MCF 10A (cell line): ENCODE measurements at places on chromosomes 3 and 15. TPM values are rescaled to one million over a fixed set of nuclear protein-coding genes. Genes with fewer than 3 reads are reported as not detected.
A peak's percentile ranks its signal among the peaks of the same experiment; 100 is the strongest.

DNA sequence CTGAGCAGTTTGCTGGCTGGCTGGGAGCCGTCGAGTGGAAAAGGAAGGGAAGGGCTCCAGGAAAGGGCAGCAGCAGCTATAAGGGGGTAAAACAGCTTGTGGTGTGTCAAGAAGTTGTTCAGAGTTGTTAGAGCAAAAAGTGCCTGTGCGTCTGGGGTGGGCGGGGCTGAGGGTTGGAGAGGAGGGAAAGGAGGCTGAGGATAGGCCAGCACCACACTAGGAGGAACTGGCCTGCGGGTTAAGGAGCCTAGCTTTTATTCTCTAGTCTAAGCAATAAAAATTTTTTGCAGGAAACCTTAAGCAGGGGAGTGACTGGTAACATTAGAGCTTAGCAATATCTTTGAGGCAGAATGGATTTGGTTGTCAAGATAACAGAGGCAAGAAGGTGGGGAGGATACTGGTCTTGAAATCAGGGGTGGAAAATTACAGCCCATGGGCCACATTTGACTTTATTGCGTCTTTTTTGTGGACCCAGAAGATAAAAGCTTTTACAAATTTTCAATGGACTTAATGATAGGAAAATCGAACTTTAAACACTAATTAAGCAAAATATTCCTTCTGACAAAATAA, 134.5 kb upstream of the AADACL2 start:
- no peak overlapping the region for H3K27ac ChIP-seq
- H3K4me1 ChIP-seq: no peaks in the 10 kb centered on the region
- no peaks in the 10 kb centered on the region for H3K36me3 ChIP-seq

- peaks cover 24% of the 10 kb centered on the region for H3K4me1 ChIP-seq
- no peak for DNase-seq
- H3K4me3 ChIP-seq: no peak overlapping the region
- no peaks in the 10 kb centered on the region for H3K36me3 ChIP-seq
- no peak overlapping the region for H3K27ac ChIP-seq
- H3K27me3 ChIP-seq: no peaks in the 10 kb centered on the region
Observed at GRCh38 chr15:47299846-47300434, 417.4 kb upstream of the SEMA6D start.

DNA sequence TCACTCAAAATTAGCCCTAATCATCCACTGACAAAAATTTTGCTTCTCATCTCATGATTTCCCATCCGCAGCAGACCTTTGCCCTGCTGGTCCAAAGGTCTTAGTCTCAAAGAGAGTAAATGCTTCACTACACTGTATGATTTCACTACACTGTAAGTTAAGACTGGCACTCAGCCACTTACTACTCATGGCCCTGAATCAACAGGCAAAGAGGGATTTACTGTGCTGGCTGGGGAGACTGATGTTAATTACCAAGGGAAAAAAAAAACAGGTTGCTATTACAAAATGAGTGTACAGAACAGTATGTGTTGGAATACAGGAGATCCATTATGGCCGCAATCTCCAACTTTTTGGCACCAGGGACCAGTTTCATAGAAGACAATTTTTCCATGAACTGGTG, 214.8 kb downstream of the ZMAT3 start:
- no peaks in the 10 kb centered on the region for H3K4me1 ChIP-seq
- H3K36me3 ChIP-seq: no peaks in the 10 kb centered on the region
- DNase-seq: peak; percentile 14
- no peak overlapping the region for H3K4me3 ChIP-seq

DNA sequence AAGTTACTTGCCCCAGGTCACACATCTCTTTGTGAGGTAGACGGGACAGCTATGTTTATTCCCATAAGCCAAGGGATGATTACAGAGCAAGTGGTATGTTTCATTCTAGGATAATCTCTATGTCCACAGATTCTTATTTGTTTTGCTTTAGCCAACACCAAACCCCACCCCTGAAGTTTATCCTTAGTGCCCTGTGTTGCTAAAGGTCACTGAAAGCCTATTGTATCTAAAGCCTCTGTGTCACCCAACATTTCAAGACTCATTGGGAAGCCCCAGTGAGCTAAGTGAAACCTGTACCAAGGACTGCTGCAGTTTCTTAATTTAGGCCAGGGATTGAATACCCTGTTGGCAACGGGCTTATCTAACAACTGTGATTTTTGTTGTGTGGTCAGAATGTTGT, 135.6 kb downstream of the ADAMTS9 start:
- H3K4me1 ChIP-seq: no peaks in the 10 kb centered on the region
- H3K27me3 ChIP-seq: no peaks in the 10 kb centered on the region

EHHADH gene
- 3.2 and 4.0 TPM in 2 replicates for total RNA-seq

ZIC1 gene
- not detected in 2 replicates for total RNA-seq
